CD8-positive, alpha-beta memory T cell (primary cell): ENCODE measurements at places on chromosomes 4 and X.
A peak's percentile ranks its signal among the peaks of the same experiment; 100 is the strongest.

GRCh38 chr4:28787947-28788346 lies 1927.3 kb downstream of the STIM2 start:
- DNase-seq: no peak

DNA sequence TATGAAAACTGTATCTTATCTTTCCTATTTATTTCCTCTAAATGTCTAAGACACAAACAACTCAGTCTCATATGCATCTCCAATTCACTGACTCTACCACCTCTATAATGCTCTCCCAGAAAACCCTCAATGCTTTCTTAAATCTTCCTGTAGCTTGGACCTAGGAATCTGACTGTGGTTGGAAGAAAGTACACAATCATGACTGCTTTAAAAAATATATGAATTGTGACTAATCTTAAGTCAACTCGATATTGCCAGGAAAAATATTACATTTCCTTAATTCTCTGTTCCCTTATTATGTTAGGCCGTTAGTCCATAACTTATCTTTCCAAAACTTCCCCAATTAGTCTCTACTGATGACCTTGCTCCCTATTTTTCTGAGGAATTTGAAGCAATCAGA lies 87.0 kb downstream of the SPCS3 start:
- DNase-seq: no peak

DNA sequence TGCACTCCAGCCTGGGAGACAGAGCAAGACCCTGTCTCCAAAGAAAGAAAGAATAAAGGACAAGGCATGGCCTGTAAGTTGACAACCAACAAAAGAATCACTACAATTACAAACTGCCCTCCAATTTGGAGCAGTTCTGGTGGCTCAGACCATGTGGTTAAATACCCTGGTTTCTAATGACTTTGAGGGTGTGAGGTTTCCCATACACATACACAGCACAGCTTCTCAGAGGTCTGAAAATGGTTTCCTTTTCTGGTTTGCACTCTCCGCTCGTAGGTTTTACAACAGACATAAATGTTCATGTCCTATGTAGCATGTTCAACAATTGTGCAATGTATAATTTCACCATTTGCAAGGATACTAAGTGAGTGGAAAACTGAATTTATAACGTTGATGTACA lies 34.2 kb upstream of the MXRA5 start:
- DNase-seq: no peak

DNA sequence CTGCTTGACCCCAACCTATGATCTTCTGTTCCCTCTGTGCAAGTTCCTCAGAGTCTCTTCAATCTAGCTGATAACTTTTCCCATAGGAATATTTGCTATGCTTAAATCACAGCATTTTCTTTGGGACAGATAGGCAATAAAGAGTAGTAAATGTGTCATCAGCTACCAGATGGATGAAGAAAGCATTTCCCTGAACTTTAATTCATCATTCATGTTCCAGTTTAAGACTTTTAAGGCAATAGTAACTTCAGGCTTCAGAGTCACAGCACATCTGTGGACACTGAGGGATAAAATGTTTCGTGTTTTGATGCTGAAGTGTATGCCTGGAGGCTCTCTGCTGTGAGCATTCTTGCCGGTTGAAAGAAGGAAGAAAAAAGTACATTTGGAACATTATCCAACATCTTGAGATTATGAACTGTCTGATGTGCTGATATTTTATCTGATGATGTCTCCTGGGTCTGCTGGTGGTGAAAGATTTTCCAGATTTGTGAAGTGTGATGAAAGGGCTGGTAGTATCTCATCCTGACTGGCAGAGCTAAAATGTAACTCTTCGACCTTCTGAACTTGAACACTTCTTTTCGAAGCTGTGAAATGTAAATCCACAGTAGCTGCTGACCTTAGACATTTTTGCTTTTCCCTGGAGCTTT lies 133.7 kb downstream of the DCLK2 start:
- DNase-seq: no peak

GRCh38 chrX:103687073-103687695 lies 685 bp upstream of the MORF4L2 start:
- DNase-seq: peak; percentile 87

DNA sequence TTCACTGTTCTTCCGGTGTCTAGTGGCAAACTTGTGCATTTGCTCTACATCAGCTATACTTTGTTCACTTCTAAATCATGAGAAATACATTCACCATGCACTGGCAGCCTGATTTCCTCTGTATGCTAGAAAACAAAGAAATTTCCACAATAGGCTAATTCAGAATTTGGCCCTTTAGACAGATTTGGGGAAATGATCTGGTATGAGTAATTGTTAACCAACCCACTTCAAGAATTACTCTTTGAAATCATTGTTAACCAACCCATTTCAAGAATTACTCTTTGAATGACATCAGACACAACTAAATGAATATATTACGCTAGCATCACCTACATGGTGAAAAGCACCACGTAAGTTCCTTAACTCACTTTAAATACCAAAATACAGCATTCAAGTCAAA lies 14.6 kb downstream of the APBB2 start:
- no peak for DNase-seq

DNA sequence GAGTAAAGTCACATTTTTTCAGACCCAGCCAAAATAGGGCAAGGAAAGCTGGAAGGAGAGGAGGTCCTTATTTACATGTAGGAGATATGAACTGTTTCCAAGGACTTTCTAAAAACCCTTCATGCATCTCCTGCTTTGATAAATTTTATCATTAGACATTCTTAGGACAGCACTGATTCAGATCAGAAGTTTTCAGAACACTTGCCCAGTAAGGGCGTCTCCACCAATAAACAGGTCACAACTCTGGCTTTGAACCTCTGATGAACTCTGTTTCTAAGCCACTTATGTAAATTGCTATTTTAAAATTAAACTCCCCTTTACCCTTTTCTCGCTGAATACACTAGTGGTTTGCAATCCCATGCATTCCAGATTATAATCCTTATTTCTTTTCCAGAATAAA lies 505.3 kb upstream of the SLIT2 start:
- DNase-seq: no peak

- DNase-seq: no peak
These were observed 183.4 kb downstream of the NPFFR2 start for GRCh38 chr4:72215198-72215597.

DNA sequence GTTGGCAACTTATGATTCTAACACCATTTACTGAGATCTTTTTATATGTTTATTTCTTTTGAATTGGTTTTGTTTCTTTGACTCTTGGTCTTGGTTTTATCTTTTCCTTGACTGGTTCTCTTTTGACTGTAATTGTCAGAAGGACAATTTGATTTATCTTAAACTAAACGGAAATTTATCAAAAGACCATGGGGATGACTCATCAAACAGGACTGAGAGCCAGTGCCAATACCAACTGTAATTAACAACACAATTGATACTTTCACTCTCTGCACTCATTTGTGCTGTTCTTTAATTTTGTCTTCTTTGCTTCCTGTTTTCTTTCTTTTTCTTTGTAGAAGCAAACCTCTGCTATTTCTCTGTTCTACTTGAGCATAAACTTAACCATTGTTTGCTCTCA lies 776.8 kb downstream of the CCSER1 start:
- DNase-seq: no peak
